ENCODE measurements at places on chromosomes 3 and 15. TPM values are rescaled to one million over a fixed set of nuclear protein-coding genes. Genes with fewer than 3 reads are reported as not detected.

GOLGA8T gene
- total RNA-seq: 0.22 TPM

CXCR6 gene
- total RNA-seq: 1.1 TPM

- no peak for DNase-seq
Measured at GRCh38 chr15:100256101-100256969, 85.4 kb downstream of the ADAMTS17 start.

DNA sequence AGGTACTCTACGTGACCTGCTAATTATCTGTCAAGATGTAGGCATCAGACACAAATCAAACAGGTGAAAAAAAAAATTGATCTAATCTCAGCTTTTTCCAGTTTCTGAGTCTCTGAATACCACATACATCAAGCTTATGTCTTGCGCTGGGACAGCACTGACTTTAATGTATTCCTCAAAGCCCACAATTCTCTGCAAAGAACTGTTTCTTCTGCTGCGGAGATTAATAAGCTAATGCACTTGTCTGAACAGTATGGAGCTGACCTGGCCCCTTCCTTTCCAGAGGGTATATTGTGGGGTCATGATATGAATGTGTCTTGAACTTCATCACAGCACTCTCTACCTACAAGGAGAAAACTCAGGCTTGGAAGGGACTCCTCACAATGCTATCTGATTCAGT, 87.8 kb downstream of the FOXB1 start:
- no peak for DNase-seq

DNA sequence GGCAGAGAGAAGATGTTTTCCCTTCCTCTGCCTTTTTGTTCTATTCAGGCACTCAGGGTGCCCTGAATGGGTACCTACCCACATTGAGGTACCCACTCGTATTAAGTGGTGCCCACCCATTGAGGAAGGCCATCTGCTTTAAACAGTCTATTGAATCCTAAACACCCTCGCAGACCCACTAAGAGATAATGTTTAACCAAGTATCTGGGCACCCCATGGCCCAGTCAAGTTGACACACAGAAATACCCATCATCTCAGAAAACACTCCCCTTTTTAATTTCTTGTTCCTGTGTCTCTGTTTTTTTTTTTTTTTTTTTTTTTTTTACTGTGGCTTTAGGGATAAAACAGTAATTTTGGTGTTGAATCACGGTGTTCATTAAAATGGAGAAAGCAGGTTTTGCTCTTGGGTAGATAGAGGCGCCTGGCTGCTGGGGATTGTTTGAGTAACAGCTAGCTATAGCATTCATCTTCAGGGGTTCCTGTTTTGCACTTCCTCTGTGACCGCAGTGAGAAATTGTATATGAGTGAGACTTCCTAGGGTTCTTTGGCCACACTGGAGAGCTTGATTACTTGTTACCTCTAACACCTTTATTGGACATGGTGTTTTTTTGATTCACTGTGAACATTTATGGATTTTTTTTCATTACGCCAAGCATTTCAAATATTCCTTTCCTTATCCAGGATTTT, 259.1 kb downstream of the PTPRG start:
- no peak for DNase-seq

GRCh38 chr3:25945836-25946235, 155.9 kb downstream of the OXSM start:
- no peak for DNase-seq

GRCh38 chr15:52128568-52128967, 16.0 kb upstream of the BCL2L10 start:
- DNase-seq: no peak

GRCh38 chr3:73204841-73205240, 143.4 kb downstream of the EBLN2 start:
- no peak for DNase-seq

GRCh38 chr3:4139462-4140140, 163.6 kb upstream of the SETMAR start:
- DNase-seq: no peak

- DNase-seq: no peak
Measured at GRCh38 chr15:42289166-42289565, 15.9 kb upstream of the TMEM87A start.

DNA sequence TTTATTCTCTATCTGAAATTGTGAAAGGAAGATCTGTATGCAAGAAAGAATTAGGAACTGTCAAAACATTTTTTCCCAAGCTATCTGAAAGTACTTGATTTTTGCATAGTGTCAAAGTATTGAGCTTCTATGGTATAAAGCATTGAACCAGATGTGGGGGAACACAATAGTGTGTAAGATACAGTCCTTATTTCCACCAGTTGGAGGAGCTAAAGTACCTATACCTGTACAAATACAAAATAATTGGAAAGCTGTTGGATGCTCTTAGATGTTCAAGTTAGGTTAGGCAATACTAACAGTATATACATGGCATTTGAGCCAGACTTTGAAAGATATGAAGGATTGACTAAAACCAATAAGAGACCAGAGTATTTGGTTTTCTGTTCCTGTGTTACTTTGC, 148.4 kb downstream of the B3GALNT1 start:
- DNase-seq: no peak

Measured in left colon (tissue), 2 donors.